ENCODE measurements at places on chromosomes 1 and 21. TPM values are rescaled to one million over a fixed set of nuclear protein-coding genes. Genes with fewer than 3 reads are reported as not detected.

Gene NBPF6
- total RNA-seq = 0.10 TPM

Gene KIRREL1
- total RNA-seq = 244 TPM

Gene KDF1
- total RNA-seq = not detected

Gene OR4F16
- total RNA-seq = 0.20 TPM

Gene BRDT
- not detected for total RNA-seq
